ENCODE measurements at places on chromosomes 5 and 9.
A peak's percentile ranks its signal among the peaks of the same experiment; 100 is the strongest.

- DNase-seq, result peak; percentile 6
Measured at GRCh38 chr9:120323125-120323524, 256.8 kb downstream of the CDK5RAP2 start.

- DNase-seq, result no peak
Measured at GRCh38 chr9:128735373-128735772, 11.4 kb upstream of the ZDHHC12 start.

GRCh38 chr9:91857291-91858212 lies 92.5 kb downstream of the ROR2 start:
- no peak for DNase-seq

DNA sequence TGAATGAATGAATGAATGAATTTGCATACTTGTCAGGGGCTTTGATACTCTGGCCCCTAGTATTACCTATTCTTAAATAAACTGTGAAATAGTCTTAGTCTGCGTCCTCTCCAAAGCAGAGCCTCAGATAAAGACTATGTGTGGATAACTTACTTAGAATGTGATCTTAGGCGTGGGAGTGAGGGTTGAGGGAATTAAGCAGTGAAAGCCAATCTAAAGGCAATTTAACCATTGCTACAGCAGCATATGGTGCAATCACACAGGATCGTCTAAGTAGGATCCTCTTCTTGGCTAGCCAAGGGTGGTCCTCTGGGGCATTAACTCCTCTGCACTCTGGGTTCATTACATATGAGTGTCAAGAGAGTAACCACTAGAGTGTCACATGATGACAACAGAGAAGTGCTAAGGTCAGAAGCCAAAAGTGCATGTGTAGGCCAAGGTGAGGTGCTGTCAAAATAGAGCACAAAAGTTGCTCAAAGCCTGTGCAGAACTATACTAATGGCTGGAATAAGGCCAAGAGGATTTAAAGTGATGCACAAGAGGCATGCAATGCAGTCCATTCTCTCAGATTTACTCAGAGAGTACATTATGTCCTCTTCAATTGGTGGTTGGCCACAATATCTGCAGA lies 274.4 kb upstream of the SEMA6A start:
- DNase-seq, result no peak

DNA sequence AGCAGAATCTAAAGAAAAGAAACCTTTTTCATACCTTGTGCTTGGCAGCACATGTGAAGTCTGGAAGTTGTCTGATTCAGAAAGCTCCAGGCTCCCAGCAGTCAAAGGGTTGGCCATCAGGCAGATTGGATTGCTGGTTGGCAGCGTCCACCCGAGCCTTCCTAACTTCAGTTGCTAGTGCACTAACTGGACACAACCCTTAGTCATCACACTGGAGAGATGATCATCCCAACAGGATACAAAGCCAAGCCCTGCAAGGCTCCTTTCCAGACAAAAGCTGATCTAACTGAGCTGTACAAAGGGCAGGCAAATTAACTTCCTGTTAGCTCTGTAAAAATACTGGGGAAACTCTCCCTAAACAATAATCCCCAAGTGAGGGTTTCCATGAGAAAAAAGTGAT lies 185.6 kb downstream of the SNX18 start:
- no peak for DNase-seq
